ENCODE measurements at places on chromosomes 13 and 19.
A peak's percentile ranks its signal among the peaks of the same experiment; 100 is the strongest.

DNA sequence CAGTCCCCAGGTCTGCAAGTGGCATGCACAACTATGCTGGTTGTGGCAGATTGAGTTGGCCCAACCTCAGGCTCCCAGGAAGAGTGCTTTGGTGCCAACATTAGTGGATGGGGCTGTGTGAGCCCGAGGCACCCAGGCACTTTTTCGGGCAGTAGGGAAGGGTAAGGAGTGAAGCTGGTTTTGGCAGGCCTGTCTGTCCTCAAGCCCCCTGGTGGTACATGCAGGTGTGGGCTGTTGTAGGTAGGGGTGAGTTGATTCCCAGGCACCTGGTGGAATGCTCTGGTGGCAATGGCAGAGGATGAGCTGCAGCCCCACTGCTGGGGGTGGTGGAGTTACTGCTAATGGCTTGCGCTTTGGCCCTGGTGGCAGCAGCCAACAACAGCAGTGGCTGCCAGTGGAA lies 723.7 kb upstream of the SLITRK1 start:
- DNase-seq = no peak

- no peak for DNase-seq
Observed at GRCh38 chr13:33934343-33934742, 116.4 kb downstream of the RFC3 start.

GRCh38 chr19:34686455-34686854 lies 9.0 kb downstream of the ZNF302 start:
- no peak for DNase-seq

GRCh38 chr13:39054112-39054511 lies 15.9 kb downstream of the NHLRC3 start:
- no peak for DNase-seq

DNA sequence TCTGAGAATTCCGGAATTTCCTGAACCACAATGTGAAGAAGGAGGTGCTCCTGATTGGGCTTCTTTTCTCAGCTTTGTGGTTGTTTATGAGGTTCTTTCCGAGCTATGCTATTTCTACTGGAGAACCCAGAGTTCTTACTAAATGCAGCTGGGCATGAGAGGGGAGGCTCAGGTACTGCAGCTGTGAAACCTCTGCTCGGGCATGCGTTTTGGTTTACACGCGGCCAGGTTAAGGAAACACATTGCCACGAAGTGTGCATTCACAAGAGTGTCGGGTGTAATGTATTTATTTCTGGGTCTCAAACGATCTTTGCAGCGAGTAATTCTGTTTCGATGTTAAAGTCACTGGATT lies 661 bp upstream of the MIR17HG start:
- no peak for DNase-seq

GRCh38 chr13:67143544-67144115 lies 86.5 kb downstream of the PCDH9 start:
- no peak for DNase-seq

DNA sequence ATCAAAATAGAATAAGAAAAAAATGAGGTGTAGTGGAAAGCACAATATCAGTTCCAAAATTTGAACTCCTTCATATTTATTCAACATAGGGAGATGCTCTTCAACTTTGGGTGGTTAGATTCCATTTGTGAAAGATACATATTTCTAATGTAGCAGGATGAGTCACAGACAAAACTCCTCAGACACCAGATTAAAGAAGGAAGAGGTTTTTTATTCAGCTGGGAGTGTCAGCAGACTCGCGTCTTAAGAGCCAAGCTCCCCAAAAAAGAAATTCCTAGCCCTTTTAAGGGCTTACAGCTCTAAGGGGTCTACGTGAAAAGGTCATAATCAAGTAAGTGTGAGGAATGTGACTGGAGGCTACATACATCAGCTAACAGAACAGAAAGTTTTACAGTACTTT lies 6.8 kb upstream of the ZNF765 start:
- DNase-seq = no peak

- no peak for DNase-seq
Observed at GRCh38 chr13:52711286-52711685, 28.3 kb downstream of the CNMD start.

DNA sequence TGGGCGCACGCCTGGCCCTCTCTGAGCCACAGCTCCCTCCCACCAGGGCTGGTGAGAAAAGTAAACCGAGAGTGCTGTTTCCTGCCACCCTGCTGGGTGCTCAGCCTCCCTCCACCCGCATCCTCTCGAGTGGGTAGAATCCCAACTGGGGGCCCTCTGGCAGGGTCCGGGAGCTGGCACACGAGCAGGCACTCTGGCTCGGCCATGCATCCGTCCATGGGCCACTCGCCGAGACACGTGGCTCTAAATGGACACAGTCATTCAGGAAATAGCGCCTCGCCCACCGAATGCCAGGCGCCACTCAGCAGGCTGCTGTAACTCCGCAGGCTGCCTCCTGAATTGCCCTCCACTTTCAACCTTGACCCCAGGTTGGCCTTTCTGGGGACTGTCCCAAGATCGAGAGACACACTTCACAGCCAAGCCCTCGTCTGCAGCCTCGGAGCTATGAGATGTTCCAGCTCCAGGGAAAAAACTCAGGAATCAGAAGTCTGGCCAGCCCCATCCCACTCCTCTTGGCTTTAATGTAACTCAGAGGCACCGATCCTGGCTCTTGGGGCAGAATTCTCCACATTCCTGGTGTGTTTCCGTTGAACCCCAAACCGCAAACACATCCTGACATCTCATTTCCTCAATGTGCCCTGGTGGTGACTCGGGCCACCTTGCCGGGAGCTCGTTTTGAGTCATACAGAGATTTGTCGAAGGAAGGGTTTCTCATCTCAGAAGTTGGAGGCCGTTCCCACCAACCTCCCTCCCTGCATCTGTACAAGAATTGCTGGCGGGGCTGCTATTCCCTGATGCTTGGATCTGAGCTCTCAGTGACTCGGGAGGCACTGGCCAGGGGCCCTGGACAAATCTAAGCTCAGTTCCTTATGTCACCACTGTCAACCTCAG lies 14.1 kb downstream of the KLF2 start:
- no peak for DNase-seq

DNA sequence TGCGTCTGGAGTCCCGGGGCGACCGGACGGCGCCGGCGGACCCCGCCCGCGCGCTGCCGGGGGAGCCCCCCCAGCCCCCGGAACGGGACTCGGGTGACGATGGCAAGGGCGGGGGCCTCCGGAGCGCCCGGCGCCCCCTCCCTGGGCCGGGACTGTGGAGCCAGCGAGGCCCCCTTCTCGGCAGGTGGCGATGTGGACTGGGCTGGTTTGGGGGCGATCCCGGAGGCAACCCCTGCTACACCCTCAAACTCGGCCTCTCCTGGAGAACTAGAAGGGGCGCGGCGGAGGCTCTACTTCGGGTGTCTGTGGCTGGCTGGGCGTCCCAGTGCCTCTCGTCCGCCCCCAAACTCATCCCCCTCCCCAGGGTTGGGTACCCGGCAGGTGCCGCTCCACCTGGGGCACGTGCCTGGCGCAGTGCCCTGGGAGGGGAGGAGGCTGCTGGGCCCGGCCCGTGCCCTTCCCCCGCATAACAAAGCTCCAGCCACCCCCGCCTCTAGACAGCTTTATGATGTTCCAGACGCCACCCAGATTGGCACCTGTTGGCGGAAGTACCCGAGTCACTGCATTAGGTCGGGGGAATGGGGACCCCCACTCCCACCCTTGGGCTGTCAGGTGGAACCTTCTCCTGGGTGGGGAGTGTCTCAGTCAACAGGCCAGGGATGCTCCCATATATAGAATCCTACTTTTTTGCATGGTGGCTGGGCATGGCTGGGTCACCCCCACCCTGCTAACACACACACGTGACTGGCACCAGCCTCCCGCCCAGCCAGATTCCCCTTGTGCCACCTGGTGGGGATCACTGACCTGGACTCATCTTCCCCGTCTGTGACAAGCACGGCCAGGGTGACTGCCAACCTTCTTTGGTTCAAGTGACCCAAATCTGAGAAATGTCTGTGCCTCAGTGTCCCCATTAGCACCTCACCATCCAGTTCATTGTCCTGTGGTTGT lies 722 bp downstream of the PKN1 start:
- no peak for DNase-seq

GRCh38 chr19:56504581-56504980 lies 3.1 kb upstream of the ZNF471 start:
- no peak for DNase-seq

- no peak for DNase-seq
Observed at GRCh38 chr13:109862627-109863026, 76.2 kb upstream of the IRS2 start.

- DNase-seq = no peak
Observed at GRCh38 chr13:29578300-29579085, 17.0 kb downstream of the SLC7A1 start.

DNA sequence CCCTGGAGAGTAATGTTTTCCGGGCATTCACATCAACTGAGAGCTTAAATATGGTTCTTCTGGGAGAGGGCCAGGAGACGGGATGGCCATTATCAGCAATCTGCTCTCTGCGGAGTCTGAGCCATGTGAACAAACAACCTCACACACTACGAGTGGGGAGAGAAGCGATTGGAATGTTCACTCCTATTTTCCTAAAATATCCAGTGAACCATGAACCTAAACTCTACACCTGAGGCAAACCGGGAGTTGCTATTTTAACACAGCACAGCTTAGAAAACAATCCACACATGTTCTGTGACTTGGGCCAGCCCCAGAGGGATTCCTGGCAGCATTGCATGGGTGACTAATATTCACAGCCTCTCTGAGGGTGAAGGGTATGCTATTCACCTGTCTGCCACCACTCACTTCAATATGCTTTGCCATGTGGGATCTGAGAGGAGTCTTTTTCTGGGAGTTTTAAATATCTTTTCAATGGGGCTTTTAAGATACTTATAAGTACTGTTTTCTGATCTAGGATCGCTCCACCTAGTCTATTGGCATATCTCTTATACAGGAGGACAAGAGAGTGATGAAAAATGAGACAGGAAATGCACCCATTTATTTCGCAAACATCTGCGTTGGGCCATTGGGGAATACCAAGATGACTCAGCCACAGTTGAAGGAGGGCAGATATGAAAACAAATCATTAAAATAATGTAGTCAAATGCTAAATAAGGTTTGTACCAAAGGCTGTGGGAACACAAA lies 72.6 kb upstream of the SERP2 start:
- DNase-seq = peak; percentile 83

GRCh38 chr19:15138427-15138826 lies 31.2 kb downstream of the SYDE1 start:
- DNase-seq = no peak

- no peak for DNase-seq
Observed at GRCh38 chr19:30128211-30128610, 186.2 kb downstream of the URI1 start.

- no peak for DNase-seq
Observed at GRCh38 chr13:45492538-45492937, 27.8 kb downstream of the COG3 start.

DNA sequence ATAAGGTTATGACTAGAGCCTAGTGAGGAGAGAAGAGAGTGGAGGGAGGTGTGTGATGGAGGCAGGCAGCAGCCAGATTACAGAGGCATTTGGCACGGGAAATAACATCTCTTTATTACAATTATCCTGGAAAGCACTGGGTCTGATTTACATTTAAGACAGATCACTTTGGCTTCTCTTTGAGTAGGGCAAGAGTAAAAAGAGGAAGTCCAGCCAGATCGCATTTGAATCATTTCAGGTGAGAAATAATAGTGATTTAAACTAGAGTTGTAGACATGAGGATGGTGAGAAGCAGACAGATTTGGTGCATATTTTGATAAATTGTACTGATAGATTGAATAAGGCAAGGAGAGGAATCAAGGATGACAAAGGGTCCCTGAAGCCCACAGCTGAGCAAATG lies 9.6 kb upstream of the SACS start:
- no peak for DNase-seq

GRCh38 chr19:6476155-6476895 lies 5.3 kb downstream of the DENND1C start:
- DNase-seq = no peak

- DNase-seq = no peak
Observed at GRCh38 chr13:30388406-30389283, 33.6 kb upstream of the UBE2L5 start.

GRCh38 chr13:50599046-50599445 lies 244.4 kb downstream of the DLEU7 start:
- no peak for DNase-seq

- no peak for DNase-seq
Observed at GRCh38 chr19:14059093-14059480, 2.8 kb downstream of the PALM3 start.

DNA sequence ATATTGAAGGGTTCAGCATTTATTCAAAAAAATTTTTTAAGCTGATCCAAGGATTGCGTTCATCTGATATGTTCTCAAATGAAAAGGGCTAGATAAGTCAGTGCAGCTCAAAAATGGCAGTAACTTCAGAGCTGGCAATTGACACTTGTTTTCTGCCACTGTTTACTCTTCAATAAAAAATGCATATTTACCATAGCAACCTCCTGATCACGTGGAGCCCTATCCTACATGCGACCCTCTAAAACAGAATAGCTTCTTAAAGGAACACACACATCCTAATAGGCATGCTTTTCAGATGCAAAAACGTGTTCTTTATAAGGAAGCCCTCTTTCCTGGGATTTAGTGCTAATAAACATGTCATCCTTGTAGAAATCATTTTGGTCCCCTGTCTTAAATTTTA lies 150.2 kb downstream of the ZNF536 start:
- no peak for DNase-seq

- no peak for DNase-seq
Observed at GRCh38 chr13:33015791-33016323, 366 bp upstream of the KL start.

GRCh38 chr19:35756377-35757230 lies at the start of gene HSPB6:
Gene HSPB6, minus strand, starts transcription at chr19:35757029. Its CDS starts 21 bp downstream, at chr19:35757008.
- peak; percentile 30 for DNase-seq

GRCh38 chr13:44249431-44249836 lies 124.2 kb upstream of the SERP2 start:
- no peak for DNase-seq

DNA sequence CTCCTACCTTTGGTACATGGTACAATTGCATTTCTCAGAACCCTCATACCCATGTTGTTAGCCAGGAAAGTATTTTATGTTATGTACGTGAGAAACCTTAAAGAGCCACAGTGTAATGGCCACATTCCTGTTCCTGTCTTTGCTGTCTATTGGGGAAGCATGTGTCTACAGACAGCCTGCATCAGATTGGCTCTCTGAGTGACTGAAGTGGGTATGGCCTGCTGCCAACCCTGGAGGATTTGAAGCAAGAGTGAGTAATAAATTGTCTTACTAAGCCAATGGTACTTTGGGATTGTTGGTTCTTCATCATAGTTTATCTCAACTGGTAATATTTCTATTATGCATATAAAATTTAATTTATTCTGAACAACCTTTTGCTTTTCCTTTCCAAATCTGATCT lies 574.1 kb downstream of the LMO7 start:
- no peak for DNase-seq

- DNase-seq = no peak
Observed at GRCh38 chr13:33849211-33849610, 31.3 kb downstream of the RFC3 start.

GRCh38 chr13:64480672-64481071 lies 2749.5 kb downstream of the PCDH9 start:
- no peak for DNase-seq

DNA sequence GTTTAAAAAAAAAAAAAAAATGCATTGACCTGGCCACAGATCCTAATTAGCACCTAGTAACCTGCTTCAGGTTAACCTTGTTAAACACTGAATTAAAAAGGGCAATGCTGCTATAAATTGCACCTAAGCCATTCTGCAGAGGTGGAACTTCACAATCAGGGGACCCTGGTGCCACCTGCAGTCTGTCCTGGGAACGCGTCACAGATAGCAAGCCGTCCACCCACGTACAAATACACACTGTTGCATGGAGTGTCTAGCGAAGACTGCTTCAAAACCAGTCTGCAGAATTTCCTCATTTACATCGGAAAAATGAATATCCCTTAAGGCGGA lies 169.3 kb downstream of the COL4A1 start:
- DNase-seq = no peak

- no peak for DNase-seq
Observed at GRCh38 chr19:54959840-54960239, 6.3 kb upstream of the NLRP2 start.

- DNase-seq = no peak
Observed at GRCh38 chr13:73303851-73304250, 245.0 kb downstream of the KLF5 start.
